ENCODE measurements at places on chromosomes 13 and 19.
A peak's percentile ranks its signal among the peaks of the same experiment; 100 is the strongest.

GRCh38 chr13:31764556-31764955 is 25.2 kb downstream of the RXFP2 start:
- DNase-seq: peak; percentile 49

DNA sequence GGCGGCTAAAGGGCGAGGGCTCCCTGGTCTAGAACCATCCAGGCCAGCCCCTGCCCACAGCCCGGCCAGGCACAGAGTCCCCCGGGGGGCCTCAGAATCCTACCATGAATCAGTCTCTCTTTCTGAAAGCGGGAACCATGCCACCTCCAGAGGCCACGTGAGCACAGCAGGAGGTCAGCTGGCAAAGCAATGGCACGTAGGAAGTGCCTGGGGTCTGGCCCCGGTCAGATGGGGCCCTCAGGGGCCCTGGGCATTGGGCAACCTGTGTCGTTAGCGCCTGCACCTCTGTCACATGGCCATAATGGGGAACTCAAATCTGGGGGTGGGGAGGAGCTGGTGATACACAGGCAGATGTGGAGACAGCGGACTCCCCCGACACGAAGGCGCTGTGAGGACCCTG is 8.8 kb downstream of the MFSD12 start:
- no peak for DNase-seq

DNA sequence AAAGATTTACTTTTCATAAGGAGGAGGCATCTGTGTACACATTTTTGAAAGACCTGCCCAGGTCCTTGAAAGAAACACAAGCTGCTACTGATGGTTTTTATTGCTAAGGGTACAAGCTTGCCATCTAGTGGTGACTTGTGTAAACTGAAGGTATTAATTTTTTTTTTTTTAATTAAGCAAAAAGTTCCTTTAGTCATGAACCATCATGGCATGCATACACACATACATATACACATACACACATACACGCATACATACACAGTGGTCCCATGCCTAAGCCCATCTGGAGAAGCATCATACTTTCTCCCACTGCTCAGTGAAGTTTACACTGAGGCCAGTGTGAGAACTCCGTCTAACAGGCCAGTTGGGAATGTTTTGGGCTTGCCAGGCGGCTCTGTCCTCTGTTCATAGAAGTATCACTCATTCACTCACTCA is 312.5 kb downstream of the DCLK1 start:
- DNase-seq: peak; percentile 55

DNA sequence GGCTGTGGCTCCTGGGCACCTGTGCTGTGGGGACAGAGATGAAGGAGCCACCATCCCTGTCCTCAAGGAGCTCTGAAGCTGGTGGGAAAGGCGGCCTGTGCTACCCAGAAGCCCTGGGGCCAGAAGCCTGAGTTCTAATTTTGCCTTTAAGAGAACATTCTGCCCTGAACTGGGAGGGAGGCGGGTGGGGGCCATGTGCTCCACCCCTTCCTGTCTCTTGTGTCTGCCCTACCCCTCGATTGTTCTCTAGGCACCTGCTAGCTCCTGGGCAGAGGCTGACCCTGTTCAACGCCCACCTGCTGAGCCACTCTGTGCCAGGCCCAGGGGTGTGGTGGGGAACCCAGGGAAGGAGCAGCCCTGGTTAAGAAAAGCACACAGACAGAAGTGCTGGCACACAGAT is 5.9 kb downstream of the TRAPPC6A start:
- no peak for DNase-seq

DNA sequence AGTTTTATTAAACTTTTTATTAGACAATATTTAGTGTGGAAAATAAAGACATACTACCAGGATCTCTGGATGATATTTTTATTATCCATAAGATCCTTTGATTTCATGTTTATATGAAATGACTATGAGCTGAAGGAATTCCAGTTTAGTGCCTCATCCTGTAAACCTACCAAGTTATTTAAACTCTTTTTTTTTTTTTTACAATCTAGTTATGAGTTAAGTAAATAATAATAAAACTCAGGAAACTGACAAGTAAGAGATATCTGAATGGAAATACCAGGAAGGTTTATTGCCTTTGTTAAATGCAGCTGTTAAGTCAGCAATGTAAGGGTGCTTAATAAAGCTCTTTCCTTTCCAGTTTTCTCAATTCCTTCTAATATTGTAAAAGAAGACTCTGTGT is 53.9 kb downstream of the RXFP2 start:
- peak; percentile 58 for DNase-seq

DNA sequence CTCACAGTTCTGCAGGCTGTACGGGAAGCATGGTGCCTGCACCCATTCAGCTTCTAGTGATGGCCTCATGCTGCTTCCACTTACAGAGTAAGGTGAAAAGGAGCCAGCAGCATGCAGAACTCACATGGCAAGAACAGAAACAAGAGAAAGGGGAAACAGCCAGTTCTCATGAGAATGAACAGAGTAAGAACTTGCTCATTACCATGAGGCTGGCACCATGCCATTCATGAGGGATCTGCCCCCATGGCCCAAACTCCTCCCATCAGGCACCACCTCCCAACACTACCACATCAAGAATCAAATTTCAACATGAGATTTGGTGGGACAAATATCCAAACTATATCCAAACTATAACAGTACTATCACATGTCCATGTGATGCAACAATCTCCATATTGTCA is 72.1 kb downstream of the KATNAL1 start:
- no peak for DNase-seq

DNA sequence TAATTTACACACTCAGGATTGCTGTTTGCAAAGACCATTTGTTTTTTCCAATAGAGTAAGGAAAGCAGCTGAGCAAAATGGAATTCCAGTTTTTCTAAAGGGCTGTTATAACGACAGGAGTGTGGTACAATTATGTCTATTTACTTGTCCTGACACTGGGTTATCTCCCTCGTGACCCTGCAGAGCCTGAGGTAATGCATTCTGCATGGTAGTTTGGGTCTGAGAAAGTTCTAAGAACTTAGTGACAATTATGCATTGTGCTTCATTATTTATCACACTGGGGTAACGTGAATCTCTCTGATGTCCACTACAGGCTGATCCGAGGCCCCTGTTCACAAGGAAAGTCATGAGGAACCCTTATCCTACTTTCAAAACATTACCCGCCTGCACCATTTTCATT is 50.7 kb upstream of the EDNRB start:
- DNase-seq: no peak

- DNase-seq: no peak
Observed at GRCh38 chr13:57704031-57704430, 72.5 kb downstream of the PCDH17 start.
